ENCODE measurements at places on chromosomes 2 and 18.

DNA sequence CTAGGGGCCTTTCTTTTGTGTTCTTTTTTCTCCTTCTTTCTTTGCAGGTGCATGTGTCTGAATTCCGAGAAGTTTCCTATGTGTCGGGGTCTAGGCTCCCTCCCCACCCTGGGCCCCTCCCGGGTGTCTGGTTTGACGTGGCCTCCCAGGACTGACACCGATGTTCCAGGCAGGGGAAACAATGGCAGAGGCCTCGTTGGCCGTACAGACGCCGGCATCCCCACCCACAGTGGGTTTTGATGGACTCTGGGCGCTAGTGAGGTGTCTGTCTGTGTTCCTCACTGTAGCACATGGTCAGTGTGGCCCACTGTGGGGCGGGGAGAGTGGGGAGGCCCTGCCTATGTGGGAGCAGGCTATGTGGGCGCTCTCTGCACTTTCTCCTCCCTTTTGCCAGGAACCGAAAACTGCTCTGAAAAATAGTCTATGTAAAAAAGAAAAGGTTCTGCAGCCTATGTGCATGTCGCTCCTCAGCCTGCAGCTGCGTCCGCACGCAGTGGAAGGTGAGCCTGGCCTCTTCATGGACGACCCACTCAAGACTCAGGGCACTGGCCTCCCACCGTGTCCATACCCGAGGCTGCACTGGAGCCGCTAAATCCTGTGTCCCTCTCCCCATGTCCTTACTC is 90.9 kb upstream of the ASB18 start:
- no peak for DNase-seq

DNA sequence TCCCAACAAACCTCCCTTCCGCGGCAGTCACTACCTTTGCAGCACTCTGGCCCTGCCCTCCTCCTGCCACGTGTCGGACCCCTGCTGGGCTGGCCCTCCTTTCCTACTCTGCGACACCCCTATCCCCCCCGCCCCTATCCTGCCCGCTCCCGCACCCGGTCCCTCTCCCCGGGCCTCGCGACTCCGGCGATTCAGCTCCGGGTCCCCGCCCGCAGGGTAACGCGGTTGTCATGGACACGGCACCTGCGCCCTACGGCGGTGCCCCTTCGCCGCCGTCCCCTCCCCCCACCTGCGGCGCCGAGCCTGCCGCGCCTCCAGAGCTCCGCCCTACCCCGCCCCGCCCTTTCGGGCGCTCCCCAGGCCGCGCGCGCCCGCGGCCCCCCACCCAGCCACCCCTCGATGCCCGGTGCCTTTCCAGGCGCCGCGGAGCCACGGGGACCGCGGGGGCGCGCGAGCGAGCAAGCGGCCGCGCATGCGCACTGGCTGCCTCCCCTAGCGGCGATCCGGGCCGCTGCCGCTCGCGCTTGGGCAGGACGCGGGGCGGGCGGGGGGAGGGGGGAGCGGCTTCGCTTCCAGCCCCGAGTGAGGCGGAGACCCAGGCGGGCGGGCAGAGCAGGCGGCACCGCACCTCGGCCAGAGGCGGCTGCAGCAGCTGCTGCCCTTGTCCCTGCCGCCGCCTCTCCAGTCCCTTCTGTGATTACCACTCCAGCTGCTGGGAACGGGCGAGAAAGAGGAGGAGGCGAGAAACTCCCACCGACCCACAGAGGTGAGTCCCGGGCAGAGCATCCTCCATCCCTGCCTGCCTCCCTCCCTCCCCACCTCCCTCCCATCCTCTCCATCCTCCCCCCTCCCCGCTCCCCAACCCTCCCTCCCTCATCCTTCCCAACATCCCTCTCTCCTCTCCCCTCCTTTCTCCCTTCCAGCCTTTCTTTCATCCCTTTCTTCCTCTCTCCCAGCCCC is at the start of gene CTNNA2:
CTNNA2 (plus strand) TSS at position 610 of the 960 bp plus-strand sequence.
- DNase-seq, result peak; percentile 15

DNA sequence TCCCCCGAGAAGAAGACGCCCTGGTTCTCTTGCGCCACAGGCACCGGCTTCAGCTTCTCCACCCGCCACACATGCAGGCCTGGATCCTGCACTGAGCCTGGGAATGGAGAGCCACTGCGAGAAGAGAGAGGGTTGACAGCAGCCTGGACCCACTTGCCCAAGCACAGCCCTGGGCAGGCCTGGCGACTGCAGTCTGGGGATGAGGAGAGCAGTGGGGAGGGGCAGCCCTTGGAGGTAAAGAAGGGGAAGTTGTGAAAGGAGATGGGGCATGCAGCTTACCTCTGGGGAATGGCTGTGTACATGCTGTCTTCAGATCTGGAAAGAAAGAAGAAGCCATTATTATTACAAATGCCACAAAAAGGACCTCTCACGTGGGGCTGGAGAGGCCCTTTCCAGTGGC is 8.3 kb downstream of the CAPG start:
- DNase-seq, result no peak

GRCh38 chr2:195342061-195342460 is 315.0 kb upstream of the SLC39A10 start:
- DNase-seq, result no peak

DNA sequence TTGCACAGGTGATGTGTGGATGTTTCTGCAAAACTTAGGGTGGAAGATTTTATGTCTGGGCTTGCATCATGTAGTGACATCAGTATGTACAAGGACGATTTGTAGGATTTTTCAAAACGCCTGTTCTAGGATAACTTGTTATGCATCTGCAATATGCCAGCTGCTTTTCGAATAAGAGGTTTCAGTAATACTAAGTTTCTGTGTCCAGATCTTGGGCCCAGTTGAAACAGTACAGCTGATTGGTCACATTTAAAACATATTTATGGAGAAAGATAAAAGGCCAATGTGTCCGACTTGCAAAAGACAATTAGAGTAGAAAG is 1.2 kb downstream of the PTPN4 start:
- DNase-seq, result peak; percentile 13

DNA sequence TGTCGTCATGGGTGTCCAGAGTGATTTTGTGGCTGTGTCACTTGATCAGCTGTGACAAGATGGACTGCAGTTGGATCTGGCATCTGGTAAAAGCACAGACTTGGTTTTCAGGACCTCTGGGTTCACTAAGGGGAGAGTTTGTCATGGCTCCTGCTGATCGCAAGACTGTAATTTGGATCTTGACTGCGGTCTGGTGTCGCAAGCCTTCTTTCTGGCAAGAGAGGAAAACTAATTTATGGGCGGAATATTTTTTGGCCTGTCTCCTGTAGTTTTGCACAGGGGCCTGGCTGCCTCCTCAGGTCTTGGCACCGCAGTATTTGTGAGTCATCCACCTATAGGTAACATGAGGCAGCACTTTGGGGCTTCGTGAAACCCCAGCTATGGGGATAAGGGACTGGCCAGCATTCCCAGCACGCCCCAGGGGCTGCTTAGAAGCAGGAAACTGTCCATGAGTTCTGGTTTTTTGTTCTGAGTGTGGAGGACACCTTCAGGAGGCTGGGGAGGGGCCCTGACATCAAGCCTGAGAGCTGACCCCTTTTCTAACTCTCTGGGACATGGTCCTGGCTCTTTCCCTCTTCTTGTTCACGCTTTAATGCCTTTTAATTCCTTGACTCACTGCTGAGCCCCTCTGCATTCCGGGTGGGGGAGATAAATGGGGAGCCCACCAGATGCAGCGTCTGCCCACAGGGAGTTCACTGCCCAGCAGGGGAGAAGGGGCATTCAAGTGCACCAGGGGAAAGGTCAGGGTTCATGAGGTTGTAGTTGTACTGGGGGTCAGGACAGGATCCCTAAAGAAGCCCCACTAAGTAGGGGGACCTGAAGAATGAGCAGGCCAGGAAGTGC is 12.2 kb downstream of the SH3BP4 start:
- DNase-seq, result no peak

DNA sequence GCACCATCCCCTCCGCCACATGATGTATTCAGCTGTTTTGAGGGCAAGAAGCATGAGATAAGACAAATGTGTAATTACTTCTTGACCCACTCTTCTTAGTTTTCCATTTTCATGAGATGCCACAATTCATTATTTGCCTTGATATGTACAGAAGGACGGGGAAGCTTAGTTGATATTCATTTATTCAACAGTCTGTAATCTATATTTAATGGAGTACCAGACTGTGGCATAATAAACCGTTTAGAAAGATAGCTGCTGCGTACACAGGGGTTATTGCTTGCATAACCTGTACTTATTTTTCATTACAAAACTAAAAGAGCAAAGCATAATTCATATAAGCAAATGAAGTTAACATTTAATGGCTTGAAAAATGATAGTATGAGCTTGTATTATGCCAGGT is 466.4 kb upstream of the GYPC start:
- DNase-seq, result no peak

DNA sequence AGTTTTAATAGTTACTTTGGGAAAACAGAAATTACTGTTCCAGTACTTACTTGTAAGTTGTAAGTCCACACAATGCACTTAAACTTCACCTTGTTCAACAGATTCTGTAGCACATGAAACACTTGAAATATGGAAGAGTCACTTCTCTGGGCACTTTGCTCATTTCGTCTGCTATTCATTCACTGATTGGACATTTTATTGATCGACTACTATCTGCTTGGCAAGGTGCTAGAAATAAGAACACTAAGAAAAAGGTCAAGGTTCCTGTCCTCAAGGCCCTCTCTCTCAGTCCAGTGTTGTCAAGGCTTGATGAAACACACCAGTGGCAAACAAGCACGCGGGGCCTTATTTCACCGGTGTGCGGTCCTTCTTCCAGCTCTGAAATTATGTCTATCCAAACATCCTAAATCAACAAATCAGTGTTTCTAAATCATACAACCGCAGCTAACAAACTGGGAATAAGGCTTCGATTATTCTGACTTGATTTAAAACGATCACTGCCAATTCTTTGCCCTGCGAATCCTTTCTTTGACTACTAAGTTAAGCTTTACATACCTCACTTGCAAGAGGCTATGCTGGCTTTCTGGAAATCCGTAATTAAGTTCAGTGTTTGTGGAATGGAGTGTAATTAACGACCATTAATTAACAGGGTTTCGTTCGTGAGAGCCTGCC is 780 bp upstream of the ITGAV start:
- no peak for DNase-seq

DNA sequence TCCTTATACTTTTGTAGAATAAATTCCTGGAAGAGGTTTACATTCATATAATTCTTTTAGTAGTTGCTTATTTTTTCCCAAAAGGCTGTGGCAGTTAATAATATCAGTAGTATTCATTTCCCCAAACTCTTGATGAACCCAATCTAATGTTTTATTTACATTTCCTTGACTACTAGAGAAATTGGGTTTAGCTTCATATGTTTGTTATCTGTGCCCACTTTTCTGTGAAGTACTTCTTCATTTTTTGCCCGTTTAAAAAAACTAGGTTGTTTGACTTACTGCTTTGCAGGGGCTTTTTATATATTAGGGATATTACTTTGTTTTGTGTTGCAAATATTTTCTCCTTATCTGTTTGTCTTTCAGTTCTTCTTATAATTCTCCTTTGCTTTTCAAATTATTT is 17.2 kb downstream of the RALB start:
- no peak for DNase-seq

- DNase-seq, result no peak
Observed at GRCh38 chr18:46562674-46563192, 94.3 kb downstream of the LOXHD1 start.

DNA sequence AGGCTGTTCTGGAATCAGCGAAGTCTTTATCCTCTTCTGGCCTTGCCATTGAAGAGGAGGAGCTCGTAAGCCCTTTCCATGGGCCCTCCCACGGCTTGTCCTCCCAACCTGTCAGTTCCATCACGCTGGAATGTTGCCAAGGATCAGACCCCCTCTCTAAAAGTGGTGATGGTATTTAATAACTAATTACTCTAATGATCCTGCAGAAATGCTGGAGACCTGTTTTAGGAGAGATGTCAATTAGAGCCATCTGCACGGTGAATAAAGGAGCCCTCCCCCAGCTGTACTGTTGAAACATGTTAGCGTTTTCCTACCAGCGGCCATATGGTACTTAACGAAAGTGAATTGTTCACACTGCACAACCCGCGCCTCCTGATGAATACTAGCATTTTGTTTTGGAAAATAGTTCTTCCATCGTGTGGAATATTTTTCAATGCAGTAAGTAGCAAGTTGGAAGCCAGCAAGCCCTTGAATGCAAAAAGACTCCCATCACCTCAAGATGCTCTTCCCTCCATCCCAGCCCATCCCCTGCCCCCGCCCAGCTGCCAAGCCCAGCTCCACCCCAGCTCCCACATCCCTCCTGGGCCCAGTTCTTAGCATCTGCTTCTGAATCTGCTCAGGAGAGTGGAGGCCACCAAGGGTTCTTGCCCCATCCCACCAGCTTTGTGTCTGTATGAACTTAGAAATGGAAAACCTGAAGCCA is 145.4 kb downstream of the KLHL29 start:
- no peak for DNase-seq

- peak; percentile 29 for DNase-seq
Observed at GRCh38 chr2:172234716-172235691, 132.3 kb upstream of the DLX2 start.

- peak; percentile 33 for DNase-seq
Observed at GRCh38 chr2:61853086-61853846, 594 bp downstream of the FAM161A start.

- DNase-seq, result no peak
Observed at GRCh38 chr2:96547731-96548171, 11.2 kb downstream of the ARID5A start.

DNA sequence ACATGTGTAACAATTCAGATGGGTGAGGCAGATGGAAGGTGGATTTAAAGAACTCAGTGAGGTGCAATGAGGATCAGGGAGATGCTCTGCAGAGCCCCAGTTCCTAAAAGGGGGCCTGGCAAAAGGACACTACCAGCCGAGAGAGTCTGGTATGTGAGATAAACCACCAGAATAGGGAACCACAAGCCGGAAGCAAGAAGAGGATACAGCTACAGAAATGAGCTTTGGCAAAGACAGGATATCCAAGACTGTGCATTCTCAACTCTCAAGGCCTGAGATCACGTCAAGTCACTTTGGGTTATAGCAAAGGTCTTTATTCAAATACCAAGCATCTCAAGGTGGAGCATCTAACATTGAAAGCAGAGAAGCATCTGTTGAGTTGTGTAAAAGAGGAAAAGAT is 293.5 kb downstream of the ARHGAP15 start:
- peak; percentile 14 for DNase-seq

DNA sequence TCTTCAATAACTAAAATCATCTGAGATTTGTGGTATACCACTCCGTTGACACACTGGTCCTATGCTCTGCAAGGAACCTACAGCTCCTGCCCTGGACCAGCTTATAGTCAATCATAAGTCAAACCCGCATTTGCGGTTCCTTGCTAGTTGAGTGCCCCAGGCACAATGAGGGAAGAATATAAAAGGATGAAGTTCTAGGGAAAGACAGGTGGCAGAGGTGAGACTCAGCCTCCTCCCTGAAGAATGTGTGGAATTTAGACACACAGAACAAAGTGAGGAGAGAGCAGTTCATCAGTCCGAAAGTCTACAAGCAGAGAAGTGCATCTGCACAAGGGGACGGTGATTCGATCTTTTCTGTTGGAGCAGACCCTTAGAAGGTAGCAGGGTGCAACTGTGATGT is 615.0 kb upstream of the FANCL start:
- no peak for DNase-seq

Measured in CD4-positive, alpha-beta T cell (primary cell).